Progenitor cell of endocrine pancreas (in vitro differentiated cells): ENCODE measurements at places on chromosomes 3 and 15. TPM values are rescaled to one million over a fixed set of nuclear protein-coding genes. Genes with fewer than 3 reads are reported as not detected.

The ACKR4 gene
- total RNA-seq, result not detected in 2 replicates

The IL17RC gene
- total RNA-seq, result 13.4 and 17.1 TPM in 2 replicates

The OSBPL10 gene
- 23.9 and 25.2 TPM in 2 replicates for total RNA-seq

The LRRC34 gene
- total RNA-seq, result 6.6 and 7.0 TPM in 2 replicates

- DNase-seq, result no peak
Observed at GRCh38 chr15:85976986-85977385, 102.7 kb upstream of the AGBL1 start.

DNA sequence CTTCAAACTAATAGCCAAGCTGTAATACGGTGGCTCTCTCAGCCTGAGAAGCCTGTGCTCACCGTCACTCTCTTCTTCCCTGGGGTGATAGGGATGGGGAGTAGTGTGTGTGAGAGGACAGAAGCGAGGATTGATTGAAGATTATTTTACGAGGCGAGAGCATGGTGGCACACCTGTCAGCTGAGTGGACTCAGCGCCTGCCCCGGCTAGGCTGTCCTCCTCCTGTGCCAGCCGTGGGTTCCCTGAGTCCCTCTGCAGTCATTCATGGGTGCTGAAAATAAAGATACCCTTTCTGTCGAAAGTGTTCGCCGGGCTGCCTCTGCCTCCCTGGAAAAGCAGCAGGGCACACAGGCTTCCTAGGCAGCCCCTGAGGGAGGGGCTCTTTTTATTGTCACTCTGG lies 124.1 kb downstream of the PGPEP1L start:
- DNase-seq, result no peak
